ENCODE measurements at places on chromosomes 6 and 20.

GRCh38 chr6:27157459-27158315 lies 89.8 kb upstream of the PRSS16 start:
- DNase-seq: peak; percentile 76

- DNase-seq: peak; percentile 55
These were observed 32.7 kb downstream of the HLA-A start for GRCh38 chr6:29974901-29975560.

- no peak for DNase-seq
These were observed 166.9 kb upstream of the TSHZ2 start for GRCh38 chr20:52805296-52805571.

- no peak for DNase-seq
These were observed 17.2 kb downstream of the SCUBE3 start for GRCh38 chr6:35230950-35231349.

DNA sequence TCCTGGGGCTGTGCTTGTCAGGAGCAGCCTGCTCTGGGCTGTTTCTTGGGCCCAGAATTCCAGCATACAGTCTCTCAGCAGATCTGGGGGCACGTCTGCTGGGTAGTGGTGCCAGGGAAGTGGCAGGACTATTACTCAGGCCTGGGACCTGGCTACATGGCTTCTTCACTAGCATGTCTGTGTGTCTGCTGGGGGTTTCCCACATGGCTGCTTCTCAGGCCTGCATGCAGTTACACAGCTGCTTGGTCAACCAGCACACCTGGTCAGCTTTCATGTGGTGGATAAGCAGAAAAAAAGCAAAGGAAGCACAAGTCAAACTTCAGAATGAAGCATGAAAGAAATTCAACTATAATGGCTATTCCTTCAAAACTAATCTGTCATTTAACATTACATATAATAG lies 316.2 kb upstream of the NOX3 start:
- no peak for DNase-seq

DNA sequence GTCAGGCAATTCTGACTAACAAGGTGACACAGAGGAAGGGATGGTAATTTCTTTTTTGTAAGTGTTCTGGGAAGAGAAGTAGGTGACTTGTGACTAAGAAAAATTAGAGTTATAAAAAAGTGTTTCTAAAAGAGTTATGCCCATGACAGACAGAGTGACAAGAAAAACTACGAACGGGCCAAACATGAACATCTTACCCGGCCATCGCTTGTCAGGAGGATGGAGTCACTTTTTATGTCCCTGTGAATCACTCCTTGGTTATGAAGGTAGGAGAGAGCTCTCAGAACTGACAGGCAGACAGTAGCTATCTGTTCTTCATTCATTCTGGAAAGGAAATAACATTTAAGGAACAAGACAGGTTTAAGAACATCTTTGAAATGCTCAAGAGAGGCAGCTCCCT lies 43.0 kb downstream of the LAMP5 start:
- DNase-seq: no peak

DNA sequence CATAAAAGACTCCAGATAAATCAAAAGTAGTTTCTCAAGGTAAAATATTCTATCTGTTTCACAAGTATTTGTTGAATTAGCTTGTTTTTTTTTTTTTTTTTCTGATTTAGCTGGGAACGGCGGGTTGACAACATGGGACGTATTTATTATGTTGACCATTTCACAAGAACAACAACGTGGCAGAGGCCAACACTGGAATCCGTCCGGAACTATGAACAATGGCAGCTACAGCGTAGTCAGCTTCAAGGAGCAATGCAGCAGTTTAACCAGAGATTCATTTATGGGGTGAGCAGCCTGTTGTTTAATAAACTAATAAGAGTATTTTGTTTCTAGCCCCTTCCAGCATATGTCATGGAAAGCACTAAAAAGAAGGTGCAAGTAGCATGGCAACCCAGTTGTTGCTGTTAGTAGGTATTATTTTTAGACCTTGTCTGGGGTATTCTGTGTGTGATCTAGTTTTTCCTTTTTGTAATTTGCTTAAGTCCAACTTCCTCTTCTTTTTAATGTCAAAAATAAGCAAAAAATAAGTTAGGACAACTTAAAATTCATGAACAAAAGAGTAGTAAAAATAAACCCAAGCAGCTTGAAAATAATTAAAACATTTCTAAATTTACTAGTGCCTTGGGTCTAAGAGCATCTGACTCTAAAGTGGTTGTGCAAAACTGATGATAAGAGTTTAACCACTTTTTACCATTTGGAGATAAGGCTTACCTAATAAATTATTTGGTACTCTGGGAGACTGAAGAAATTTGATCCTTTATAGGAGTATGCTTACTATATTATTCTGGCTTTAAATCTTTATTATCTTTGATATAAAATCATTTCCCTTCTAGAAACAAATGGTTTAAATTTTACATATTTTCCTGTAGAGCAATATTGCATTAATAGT lies 70.8 kb upstream of the DYNLRB1 start:
- no peak for DNase-seq

DNA sequence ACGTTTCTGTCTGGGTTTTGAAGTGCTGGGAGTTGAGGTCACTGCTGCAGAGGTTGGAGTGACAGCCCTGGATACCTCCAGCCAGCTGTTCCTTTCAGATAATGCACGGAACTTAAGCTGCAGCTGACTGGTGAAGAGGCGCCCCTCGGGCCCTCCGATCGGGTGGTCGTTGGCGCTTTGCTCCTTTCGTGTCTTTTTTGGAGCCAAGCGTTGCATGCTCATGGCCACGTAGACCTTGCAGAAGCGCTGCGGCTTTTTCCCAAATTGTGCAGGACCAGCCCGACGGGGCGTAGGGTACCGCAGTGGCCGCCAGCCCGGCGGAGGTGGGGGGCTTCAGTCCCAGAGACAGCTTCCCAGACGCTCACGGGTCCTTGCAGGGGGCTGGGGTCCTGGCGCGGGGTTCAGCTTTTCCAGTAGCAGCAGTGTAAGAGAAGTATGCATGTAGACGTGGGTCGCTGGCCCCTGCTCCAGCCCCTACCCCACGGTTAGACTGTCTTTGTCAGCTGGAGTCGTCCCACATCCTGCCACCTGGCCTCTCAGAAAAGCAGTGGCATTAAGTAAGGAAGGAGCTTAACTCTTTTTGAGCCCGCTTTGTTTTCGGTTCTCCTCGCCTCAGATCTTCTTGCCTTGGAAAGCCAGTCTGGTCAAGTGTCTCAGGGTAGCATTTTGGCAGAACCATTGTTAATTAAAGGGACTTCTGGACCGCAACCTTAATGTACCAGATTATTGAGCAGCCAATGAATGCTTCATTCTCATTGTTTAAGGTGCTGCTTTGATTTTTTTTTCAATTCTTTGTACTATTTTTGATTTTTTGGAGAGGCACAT lies 838 bp downstream of the TNFAIP3 start:
- DNase-seq: peak; percentile 76

- no peak for DNase-seq
These were observed 301.5 kb downstream of the BMP7 start for GRCh38 chr20:56964901-56965300.

DNA sequence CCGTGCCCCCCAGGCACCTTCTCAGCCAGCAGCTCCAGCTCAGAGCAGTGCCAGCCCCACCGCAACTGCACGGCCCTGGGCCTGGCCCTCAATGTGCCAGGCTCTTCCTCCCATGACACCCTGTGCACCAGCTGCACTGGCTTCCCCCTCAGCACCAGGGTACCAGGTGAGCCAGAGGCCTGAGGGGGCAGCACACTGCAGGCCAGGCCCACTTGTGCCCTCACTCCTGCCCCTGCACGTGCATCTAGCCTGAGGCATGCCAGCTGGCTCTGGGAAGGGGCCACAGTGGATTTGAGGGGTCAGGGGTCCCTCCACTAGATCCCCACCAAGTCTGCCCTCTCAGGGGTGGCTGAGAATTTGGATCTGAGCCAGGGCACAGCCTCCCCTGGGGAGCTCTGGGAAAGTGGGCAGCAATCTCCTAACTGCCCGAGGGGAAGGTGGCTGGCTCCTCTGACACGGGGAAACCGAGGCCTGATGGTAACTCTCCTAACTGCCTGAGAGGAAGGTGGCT lies 960 bp downstream of the TNFRSF6B start:
- DNase-seq: no peak

GRCh38 chr6:16209539-16209938 lies 28.8 kb upstream of the GMPR start:
- DNase-seq: no peak

DNA sequence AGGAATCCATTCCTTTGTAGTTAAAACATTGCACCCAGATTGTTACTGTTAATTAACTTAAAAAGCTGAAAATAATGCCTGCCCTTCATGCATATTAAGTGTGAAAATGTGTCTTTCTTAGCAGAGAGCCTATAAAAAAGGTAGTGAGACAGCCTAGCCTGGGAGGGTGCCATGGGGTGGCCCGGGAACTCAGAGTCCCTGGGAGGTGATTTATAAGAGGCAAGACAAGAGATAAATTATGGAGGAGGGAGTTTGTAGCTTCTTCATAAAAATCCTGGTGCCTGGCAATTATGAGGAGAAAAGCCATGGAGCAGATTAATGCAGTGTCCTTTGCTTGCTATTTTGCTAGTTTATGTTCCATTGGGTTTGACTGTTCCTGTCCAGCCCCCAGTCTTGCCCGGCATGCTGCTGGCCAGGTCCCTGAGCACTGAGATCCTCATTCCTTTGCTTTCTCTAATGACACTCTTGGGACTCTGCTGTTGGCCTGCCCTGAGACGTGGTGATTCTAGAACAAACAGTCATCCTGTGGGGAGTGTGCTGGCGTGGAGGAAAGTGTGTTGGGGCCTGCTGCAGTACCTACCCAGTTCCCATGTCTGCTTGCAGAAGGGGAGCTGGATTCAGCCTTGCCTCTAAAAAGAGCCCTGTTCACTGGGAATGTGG lies 4.2 kb downstream of the MLN start:
- no peak for DNase-seq

DNA sequence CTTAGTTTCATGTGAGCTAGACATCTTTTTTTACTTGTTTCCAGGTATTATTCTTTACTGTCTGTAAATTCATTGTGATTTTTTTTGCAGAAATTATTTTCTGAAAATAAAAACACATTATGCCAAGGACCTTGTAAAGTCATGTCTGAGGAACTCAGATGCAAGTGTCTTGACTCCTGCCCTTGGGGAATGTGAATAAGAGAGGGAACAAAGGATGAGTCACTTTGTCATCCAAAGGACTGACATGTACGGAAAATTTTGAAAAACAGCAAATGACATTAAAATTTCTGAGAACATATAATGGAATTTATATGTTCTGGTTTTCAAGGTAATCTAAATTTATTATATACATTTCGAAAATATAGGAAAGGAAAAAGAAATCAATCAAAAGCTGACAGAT lies 660.4 kb downstream of the CD109 start:
- no peak for DNase-seq

DNA sequence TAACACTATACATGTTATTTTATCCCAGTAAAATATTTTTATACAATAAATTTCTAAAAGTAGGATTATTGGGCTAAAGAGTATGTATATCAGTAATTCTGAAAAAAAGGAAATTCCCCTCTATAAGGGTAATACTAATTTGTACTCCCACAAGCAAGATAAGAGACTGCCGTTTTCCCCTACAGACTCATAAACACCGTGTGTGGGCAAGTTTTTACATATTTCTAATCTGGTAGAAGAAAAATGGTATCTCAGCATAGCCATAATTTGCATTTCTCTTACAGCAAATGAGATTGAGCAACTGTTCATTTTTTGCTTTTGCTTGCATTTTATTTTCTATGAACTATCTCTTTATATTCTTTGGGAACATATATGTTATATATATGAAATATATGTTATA lies 26.0 kb upstream of the MYMX start:
- DNase-seq: no peak

DNA sequence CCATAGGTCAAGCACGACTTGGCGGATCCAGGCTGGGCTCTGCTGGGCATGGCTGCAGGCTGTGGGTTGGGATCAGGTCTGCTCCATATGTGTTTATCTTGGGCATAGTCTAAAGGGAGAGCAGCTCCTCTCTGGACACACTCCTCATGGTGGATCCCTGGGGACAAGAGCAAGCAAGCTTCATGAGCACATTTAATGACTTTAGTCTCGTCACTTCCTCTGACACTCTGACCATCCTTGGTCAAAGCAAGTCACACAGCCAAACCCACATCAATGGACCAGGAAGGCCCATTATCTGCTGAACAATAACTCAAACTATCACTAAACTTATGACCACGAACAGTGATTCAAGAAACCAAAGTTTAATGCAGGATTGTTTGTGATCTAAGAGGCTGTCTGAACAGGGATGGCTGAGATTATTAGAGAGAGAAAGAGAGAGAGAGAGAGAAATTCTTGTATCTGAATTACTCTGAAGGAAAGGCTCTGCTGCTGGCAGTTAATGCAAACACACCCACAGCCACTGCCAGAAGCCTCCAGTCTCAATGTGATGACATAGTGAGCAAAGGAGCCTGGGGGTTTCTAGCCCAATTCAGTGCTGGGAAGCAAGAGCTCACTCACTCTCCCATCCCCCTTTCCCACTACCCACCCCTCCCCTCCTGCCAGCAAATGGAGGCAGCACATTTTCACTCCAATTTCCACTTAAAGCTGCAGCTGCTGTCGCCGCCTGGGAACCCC lies 490.2 kb upstream of the SULF2 start:
- peak; percentile 88 for DNase-seq

DNA sequence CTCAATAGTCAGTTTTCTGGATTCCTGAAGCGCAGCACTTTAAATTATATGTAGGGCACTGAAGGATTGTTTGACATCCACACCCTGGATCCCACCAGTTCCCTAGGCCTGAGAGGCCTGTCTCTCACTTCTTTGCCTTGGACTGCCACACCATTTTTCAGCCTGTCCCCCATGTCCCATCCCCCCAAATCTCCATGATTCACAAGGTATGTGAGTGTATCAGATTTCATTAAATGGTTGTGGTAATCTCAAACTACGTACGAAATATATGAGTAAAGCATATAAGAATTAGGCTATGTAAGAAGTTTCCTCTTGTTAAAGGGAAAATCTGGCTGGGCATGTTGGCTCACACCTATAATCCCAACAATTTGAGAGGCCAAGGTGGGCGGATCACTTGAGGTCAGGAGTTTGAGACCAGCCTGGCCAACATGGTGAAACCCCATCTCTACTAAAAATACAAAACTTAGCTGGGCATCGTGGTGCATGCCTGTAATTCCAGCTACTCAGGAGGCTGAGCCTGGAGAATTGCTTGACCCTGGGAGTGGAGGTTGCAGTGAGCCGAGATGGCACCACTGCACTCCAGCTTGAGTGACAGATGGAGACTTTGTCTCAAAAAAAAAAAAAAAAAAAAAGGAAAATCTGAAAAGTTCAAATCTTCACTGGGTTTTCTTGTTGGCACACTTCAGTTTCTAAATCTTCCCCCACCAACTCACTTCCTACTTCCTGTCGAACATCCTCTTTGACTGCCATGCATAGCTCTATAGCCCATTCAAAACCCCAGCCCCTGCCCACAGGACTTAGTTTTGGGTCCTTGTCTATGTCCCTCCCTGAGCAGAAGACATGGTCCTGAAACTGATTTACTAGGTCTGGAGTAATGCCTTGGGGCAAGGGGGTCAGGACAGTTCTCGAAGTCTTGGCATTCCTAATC lies 97.3 kb upstream of the SHLD1 start:
- DNase-seq: no peak

GRCh38 chr20:11843289-11843688 lies 74.4 kb upstream of the BTBD3 start:
- DNase-seq: no peak

- no peak for DNase-seq
These were observed 208.7 kb downstream of the PRL start for GRCh38 chr6:22087960-22088706.

GRCh38 chr20:43849496-43850186 lies 65.0 kb upstream of the TOX2 start:
- no peak for DNase-seq

GRCh38 chr6:39195792-39196385 lies 33.4 kb downstream of the KCNK5 start:
- DNase-seq: no peak

Measured in eye (tissue), 1 donor.